ENCODE measurements at places on chromosomes 4 and X. TPM values are rescaled to one million over a fixed set of nuclear protein-coding genes. Genes with fewer than 3 reads are reported as not detected.

Gene MAP3K15
- polyA plus RNA-seq, result 1.7 TPM

Gene POLA1
- polyA plus RNA-seq, result 1.4 TPM

Gene FAM13A
- 15.7 TPM for polyA plus RNA-seq

Gene TMEM271
- 0.35 TPM for polyA plus RNA-seq

Gene HTN1
- polyA plus RNA-seq, result not detected

Gene PAGE5
- not detected for polyA plus RNA-seq

Gene TMEM31
- polyA plus RNA-seq, result 0.35 TPM

Gene ZNF595
- polyA plus RNA-seq, result 6.3 TPM

Gene RHOXF1
- polyA plus RNA-seq, result 1.0 TPM

Gene SLC6A14
- polyA plus RNA-seq, result not detected

- no peak for DNase-seq
These were observed 77.3 kb upstream of the NOCT start for GRCh38 chr4:138938366-138938690.

DNA sequence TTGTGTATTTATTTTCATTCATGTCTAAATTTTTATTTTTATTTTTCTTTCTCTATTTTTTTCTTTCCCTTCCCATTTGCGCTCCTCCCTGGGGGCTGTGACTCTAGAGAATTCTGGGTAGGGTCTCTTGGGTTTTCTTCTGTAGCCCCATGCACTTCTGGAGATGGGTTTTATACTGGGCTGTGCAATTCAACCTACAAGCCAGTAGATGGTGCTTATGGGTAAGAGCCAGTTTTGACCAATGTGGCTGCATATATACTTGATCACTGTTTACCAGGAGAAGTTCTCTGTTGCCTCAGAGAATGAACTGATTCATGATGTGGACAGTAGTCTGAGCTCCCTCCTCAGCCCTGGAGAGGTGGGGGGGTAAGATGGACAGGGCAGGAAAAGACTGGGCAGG, 614.6 kb downstream of the PCDH19 start:
- DNase-seq, result no peak

- DNase-seq, result no peak
These were observed 51.7 kb downstream of the CHM start for GRCh38 chrX:85995641-85996040.

- no peak for DNase-seq
These were observed 436.4 kb downstream of the BCOR start for GRCh38 chrX:39661116-39661907.

GRCh38 chr4:47913861-47914219, 543 bp downstream of the NFXL1 start:
- DNase-seq, result peak; percentile 27

DNA sequence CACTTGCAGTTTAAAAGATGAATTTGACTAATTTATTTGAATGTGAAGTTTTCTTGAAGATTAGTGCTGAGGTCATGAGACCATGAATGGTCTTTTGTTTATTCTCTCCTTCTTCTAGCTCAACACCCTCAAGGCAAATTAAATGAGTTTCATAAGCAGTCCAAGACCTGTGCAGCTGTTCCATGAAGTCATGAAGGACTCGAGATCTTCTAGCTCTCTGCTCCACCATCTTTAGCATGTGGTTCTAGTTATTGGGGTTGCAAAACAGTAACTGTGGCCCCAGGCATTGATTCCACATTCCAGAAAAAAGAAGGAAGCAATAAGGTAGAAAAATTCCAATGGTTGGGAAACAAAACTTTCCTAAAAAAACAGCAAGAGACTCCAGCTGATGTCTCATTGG, 84.2 kb upstream of the HS3ST1 start:
- DNase-seq, result no peak

- no peak for DNase-seq
These were observed 94.1 kb downstream of the GC start for GRCh38 chr4:71689822-71690221.

DNA sequence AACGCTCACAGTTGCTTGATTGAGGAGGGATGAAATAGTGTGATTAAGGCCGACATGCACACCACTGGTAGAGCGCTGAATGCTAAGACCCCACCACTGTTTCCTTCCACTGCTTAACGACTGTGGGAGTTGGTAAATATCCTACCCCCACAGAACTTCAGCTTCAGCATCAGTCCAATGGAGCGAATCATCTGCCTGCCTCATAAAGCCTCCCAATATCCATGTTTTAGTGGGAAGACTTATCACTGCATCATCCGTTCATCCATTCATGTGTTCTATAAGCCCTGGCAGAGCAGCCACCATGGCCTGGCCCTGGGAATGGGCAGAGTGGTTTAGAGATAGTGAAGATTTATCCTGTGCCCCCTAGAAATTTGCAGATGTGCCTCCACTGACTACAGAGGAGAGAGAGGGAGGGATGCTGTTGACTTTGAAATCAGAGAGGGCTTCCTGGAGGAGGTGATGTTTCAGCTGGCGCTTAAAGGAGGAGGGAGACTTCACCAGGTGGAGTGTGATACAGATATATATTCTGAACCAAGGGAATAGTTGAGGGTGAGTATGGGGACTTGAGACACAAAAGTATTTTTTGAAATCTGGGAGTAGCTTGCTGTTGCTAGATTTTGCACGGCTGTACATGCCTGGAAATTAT, 71.9 kb upstream of the STX18 start:
- DNase-seq, result no peak

DNA sequence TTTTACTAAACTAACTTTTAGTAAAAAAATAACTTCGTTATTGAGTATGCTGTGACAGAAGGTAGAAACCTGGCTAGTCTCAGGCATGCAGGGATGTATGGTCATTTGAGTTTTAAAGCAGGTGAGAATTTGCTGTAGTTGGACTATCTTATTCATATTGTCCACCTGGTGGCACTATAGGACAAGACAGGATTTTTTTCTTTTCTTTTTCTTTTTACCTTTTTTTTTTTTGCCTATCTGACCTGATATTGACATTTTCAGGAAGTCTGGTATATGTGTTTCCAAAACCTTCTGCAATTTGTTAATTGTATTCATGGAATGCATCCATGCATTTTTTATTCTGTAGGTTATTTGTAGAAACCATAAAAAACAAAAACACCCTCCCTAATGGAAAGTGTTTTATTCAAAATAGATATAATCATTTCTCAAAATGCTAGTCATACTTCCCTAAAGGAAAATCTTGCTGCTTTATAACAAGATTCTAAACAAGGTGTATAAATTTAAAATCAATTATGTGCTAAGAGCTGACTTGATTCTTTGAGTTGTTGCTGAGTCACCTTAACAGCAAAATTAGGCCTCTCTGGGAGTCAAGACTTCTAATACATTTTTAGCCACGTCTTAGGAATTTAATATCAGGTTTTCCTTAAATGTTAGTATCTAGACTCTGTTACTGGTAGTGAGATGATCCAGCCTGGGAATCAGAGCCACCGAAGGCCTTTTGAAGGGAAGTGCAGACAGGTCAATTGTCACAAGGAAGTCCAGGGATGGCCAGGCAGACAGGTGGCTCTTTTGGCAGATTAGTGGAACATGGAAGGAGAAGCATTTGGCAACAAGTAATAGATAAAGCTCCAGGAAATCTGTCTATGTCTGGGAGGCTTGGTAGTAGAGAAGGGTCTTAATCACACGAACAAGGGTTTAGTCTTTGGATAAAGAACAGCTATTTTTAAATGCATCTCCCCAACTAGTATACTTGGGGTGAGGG, 201.3 kb upstream of the GNPDA2 start:
- no peak for DNase-seq

GRCh38 chrX:149818652-149819051, 36.9 kb downstream of the MAGEA9 start:
- no peak for DNase-seq

GRCh38 chr4:132297346-132297745, 851.7 kb upstream of the PCDH10 start:
- no peak for DNase-seq

DNA sequence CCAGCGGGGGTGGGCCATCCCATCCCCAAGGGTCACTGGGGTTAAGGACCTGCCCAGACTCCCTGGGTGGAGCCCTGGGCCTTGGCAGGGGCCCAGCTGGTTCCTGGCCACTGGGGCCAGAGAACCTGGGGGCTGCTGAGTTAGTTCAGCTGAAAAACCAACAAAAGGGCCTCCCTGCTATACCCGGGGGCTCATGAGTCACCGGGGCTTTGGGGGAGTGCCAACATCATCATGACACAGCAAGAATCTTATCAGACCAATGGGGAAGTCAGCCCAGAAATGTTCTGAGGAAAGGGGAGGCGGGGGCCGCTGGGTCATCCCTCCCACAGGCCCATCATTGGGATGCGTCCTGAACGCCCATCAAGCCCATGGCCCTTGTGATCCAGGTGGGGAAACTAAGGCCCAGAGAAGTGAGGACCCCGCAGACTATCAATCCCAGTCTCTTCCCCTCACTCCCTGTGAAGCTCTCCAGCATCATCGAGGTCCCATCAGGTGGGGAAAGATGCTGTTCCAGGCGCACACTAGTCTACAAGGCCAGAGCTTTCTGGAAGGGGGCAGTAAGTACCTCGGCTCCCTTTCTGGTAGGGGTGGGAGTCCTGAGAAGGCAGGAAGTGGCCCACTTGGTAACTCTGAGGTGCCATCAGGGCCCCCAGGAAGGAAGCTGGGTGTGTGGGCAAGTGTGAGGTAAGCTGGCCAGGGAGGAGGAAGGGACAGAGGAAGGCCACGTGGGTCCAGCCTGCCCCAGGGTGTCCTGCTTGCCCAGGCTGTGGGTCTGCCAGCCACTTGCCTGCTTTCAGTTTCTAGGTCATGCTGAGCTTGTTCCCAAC, 4.5 kb downstream of the G6PD start:
- DNase-seq, result no peak

GRCh38 chrX:72124540-72125201, 7.0 kb downstream of the RTL5 start:
- DNase-seq, result peak; percentile 22

- DNase-seq, result no peak
These were observed 65.9 kb downstream of the WWC2 start for GRCh38 chr4:183164963-183165362.

GRCh38 chrX:41394293-41394692, 52.9 kb upstream of the NYX start:
- DNase-seq, result no peak

GRCh38 chrX:18426004-18426320, 554 bp downstream of the CDKL5 start:
- peak; percentile 43 for DNase-seq

DNA sequence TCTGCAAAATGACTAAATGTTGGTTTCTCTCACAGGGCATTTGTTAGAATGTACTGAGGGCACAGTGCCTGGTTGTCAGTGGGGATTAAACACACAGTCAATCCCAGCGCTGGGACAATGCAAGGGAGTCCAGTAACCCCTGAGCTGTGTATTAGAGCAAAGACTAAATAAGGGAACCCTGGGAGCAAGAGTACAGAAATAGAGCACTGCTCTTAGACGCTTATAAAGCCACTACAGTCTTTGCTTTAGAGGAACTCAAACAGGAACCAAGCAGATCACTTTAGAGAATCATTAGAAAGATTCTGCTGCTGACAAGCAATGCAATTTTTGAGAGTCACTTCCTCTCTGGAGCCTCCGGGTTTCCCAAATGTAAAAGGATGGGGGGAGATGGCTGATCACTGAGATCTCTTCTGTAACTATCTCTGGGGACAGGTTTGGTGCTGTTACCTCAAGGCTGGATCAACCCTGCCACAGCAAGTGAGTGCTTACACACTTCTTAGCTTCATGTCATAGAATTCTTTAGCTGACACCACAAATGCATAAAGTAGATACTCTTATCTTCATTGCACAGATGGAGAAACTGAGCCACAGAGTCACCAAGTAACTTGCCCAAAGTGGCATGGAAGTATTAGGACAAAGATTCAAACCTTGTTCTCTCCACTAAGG, 137.8 kb upstream of the CPEB2 start:
- no peak for DNase-seq

- DNase-seq, result no peak
These were observed 634 bp upstream of the PLXNB3 start for GRCh38 chrX:153763298-153763932.

GRCh38 chr4:5845035-5845905, 47.6 kb downstream of the CRMP1 start:
- no peak for DNase-seq

DNA sequence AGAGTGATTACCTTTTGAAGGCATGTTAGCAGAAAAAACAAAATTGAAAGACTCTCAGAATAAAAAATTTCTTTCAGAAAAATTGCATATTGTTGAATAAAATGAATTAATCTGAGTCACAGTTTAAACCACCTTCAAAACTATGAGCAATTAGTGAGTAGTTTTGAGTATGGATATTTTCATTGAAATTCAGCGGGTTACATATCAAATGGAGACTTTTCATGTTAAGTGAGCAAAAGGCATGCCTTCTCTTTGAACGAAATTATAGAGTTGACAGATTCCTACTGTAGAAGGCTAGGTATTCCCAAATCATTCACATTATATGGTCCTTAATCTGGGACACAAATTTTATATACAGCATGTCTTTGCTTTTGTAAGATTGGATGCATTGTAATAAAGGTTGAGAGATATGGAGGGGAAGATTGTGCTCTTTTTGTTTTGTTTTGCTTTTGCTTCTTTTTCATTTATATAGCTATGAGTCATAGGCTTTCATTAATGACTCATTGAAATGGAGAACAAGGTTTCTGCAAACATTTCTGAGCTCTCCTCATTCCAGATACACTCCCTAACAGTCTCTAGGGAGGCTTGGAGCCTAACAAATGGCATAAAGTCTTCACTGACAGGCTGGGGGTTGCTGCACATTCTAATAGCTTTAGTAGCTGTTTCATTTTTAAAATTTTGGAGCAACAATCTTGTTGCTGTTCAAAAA, 21.6 kb downstream of the PCDH18 start:
- DNase-seq, result no peak

- no peak for DNase-seq
These were observed 51.0 kb downstream of the BMP2K start for GRCh38 chr4:78827191-78827590.

DNA sequence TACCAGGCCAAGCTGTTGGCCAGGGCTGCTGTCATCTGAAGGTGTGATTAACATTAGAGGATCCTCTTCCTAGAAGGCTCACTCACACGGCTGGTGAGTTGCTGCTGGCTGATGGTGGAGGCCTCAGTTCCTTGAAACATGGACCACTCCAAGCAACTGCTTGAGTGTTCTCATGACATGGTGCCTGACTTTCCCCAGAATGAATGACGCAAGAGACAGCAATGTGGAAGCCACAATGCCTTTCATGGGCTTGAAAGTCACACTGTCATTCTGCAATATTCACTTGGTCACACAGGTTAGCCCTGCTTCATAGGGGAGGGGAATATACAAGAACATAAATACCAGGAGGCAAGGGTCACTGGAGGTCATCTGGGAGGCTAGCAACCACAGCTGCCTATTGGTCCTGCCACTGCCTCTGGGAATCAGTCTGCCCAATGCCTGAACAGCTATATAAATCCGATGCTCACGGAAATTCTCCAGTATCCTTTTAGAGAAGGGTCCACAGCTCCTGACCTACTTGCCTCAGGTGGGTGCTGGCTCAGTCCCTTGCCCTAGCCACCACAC, 97.1 kb upstream of the MAML3 start:
- no peak for DNase-seq

Data from pancreas (tissue), 10 donors.